NCI-H1436 treated with DMSO at 0.1 percent for 48 hours (cell line): ENCODE measurements at places on chromosomes 1 and 21.

GRCh38 chr1:178504286-178504685 lies 7.5 kb upstream of the CLEC20A start:
- DNase-seq = no peak

GRCh38 chr1:20037877-20038276 lies 32.1 kb upstream of the PLA2G5 start:
- no peak for DNase-seq

GRCh38 chr1:1359308-1359663 lies 931 bp upstream of the MXRA8 start:
- DNase-seq = no peak

GRCh38 chr1:50877641-50878040 lies 82.4 kb downstream of the FAF1 start:
- DNase-seq = no peak

DNA sequence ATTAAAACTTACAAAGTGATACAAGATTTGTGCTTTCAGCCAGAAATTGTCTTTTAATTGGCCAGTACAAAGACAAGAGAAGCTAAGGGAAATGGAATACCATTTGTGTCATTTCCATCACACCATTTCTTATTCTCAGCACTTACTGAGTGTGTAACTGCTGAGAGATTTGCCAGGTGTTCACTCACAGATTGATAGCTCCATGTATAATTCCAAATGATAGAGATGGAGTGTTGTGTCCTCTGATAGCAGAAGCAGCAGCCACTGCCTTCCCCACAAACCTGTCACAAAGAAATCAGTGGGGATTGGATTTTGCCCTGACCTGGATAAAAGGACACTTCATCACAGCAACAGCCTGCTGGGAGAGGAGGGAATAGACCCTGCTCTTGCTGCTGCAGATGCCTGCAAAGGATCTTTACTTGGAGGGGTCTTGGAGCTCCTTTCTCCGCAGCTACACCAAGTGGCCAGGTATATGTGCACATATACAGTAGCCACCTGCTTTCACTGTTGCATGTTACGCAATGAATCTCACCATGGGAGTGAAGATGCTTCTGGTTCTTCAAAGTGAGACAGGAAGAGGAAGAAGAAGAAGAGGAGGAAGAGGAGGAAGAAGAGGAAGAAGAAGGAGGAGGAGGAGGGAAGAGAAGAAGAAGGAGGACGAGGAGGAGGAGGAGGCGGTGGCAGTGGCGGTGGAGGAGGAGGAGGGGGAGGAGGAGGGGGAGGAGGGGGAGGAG lies 78.7 kb upstream of the KCNJ15 start:
- no peak for DNase-seq

DNA sequence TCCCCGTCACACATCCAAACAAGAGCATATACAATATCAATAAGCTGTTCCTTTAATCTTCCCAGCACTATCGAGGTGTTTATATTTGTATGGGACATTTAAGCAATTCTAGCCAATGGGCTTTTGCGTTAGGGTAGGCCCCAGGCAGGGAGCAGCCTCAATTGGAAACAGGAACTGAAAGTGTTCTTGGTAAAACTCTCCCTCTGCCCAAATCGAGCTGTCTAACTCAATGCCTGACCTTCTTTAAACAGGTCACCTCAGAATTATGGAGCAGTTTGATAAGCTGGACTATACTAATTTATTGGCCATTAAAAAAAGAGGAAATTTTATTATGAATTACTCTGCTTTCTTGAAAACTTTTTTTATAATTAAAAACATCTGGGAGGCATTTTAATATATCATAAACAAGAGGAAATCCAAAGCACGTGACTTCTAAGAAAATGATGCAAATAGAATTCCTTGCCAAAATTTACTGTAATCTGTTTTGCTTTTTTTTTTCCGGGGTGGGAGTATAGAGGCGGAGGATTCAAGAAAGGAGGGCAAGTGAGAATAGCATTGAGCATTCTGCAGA lies 498.1 kb downstream of the LMO4 start:
- DNase-seq = no peak

DNA sequence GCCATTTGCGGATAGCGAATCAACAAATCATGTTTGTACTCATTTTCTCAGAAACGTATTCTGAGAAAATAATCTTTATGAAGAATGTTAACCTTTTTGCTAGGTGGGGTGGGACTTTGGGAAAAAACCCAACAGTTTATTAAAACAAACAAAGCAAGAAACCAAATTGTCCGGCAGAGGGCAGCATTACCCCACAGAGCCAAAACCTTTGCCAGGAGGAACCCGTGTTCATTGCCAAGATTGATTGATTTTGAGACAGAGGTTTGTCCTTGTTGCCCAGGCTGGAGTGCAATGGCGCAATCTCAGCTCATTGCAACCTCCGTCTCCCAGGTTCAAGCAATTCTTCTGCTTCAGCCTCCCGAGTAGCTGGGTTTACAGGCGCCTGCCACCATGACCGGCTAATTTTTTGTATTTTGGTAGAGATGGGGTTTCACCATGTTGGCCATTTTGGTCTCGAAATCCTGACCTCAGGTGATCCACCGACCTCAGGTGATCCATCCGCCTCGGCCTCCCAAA lies 70.8 kb upstream of the RHOU start:
- DNase-seq = peak; percentile 28

DNA sequence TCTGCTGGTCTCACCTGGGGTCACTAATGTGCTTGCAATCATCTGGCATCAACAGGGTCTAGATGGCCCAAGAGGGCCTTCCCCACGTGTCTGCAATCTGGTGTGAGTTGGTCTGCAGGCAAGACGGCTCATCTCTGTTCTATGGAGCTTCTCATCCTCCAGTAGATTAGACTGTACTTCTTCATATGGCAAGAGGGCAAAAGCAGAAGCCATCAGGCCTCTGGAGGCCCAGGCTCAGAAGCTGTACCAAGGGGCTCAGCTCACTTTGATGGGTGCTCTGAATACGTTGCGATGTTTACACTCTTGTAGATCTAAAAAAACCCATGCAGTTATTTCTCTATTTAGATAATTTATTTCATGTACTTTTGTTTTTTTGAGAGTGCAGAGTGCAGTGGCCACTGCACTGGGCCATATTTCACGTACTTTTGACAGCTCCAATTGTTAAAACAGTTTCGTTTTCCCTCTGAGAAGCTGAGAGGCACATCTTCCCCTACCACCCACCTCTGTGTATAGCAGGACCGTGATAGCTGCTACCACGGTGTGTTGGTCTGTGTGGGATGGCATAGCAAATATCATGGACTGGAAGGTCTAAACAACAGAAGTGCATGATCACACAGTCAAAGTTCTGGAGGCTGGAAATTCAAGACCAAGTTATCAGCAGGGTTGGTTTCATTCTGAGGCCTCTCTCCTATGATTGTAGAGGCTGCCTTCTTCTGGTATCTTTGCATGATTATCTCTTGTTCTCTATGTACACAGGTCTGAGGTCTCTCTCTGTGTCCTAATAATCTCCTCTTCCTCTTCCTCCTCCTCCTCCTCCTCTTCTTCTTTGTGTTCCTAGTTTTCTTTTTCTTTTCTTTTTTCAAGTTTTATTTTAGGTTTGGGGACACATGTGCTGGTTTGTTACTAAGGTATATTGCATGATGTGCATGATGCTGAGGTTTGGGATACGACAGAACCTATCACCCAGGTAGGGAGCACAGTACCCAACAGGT lies 17.0 kb downstream of the CITED4 start:
- DNase-seq = no peak
